ENCODE measurements at places on chromosomes 16 and 17.

GRCh38 chr17:80177986-80178595, 8.3 kb downstream of the CARD14 start:
- no peak for DNase-seq
- H3K27ac ChIP-seq, result no peak overlapping the region
- H3K4me3 ChIP-seq, result no peak overlapping the region
- H3K27me3 ChIP-seq, result no peaks in the 10 kb centered on the region

GRCh38 chr17:81025065-81025740, 9.7 kb upstream of the BAIAP2 start:
- no peaks in the 10 kb centered on the region for H3K36me3 ChIP-seq
- H3K4me3 ChIP-seq, result no peak overlapping the region
- no peaks in the 10 kb centered on the region for H3K27me3 ChIP-seq
- DNase-seq, result no peak
- peaks cover 30% of the 10 kb centered on the region for H3K4me1 ChIP-seq

DNA sequence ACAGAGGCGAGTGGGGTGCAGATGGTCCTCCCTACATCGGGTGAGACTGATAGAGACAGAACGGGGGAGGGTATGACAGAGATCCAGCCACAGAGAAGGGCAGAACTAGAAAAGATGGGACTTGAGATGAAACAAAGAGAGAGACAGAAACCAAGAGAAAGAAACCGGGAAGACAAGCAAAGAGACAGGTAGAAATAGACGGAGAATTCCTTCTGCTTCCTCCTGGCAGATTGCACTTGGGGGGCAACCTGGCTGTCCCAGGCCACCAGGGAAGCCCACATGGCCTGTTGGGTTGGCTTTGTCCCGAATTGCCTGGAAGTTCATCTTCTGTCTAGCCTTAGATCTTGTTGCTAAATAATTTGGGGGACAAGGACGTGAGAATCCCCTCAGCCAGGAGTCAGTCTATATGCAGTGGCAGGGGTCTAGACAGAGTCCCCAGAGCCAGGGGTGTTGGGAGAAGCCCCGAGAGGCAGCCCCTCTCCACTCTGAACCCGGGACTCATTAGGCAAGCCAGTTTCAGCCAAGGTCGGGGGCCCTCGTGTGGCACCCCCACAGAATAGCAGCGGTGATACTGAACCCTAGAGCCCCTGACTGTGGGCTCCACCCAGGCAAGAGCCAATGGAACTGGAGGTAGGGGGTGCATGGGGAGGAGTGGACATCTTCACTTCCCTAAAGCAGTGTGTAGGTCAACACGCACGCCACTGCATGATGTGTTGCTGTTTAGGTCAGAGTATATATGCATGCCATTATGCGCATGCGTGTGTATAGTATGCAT, 627 bp upstream of the TSPOAP1 start:
- no peak for DNase-seq
- no peak overlapping the region for H3K4me3 ChIP-seq
- H3K36me3 ChIP-seq, result no peaks in the 10 kb centered on the region
- no peaks in the 10 kb centered on the region for H3K27me3 ChIP-seq
- no peak overlapping the region for H3K27ac ChIP-seq

- no peak overlapping the region for H3K4me3 ChIP-seq
- H3K36me3 ChIP-seq, result no peaks in the 10 kb centered on the region
- H3K4me1 ChIP-seq, result peaks cover 17% of the 10 kb centered on the region
- no peak for DNase-seq
Measured at GRCh38 chr16:12902511-12903372, 1.3 kb downstream of the SHISA9 start.

GRCh38 chr16:3866703-3867431, 13.6 kb downstream of the CREBBP start:
- no peak for DNase-seq
- no peaks in the 10 kb centered on the region for H3K36me3 ChIP-seq
- no peaks in the 10 kb centered on the region for H3K27me3 ChIP-seq
- peaks cover 96% of the 10 kb centered on the region for H3K4me1 ChIP-seq
- no peak overlapping the region for H3K4me3 ChIP-seq
